CMK (cell line): ENCODE measurements at places on chromosomes 13 and 19.

GRCh38 chr13:45537516-45537915 lies 72.8 kb downstream of the COG3 start:
- no peak for DNase-seq

- no peak for DNase-seq
Observed at GRCh38 chr19:42512743-42513304, 15.5 kb downstream of the CEACAM1 start.

GRCh38 chr19:1093811-1094553 lies 1.2 kb downstream of the POLR2E start:
- DNase-seq = no peak

DNA sequence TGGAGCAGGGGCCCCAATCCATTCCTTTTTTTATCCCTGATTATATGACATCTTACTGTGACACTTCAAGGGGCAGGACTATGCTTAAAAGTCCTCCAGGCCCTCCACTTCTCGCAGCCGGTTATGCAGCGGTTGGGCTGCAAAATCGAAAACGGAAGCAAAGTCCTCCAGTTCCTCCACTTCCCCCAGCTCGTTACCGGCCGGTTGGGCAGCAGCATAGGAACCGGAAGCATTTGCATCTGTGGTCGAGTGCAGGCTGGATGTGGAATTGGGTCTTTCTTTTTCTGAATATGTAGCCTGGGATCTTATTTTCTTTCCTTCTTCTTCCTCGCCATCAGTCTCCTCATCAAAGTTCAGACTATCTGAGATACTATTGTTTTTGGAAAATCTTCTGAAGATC lies 46.1 kb downstream of the OXGR1 start:
- DNase-seq = no peak

- no peak for DNase-seq
Observed at GRCh38 chr19:17765069-17765618, 13.9 kb downstream of the FCHO1 start.

GRCh38 chr19:5109560-5109959 lies 140.6 kb downstream of the KDM4B start:
- DNase-seq = no peak

- no peak for DNase-seq
Observed at GRCh38 chr13:25372284-25373081, 709 bp downstream of the ATP8A2 start.

DNA sequence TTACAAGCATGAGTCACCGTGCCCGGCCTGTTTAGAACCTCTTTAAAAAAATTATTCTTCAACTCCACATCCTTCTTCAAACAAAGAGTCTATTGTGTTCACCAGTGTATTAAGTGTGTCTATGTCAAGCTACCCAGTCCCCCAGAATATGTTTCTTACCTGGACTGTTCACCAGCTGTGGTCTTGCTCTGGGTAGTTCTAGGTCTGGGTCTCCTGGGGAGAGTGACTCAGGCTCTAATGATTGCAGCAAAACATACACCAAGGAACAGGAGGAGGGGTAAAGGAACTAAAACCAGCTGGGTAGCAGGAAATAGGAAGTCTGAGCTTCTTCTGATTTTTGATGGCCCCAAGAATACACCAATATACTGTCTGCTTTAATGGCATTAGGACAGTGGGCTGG lies at the start of gene FPR1:
Gene FPR1 (minus strand): TSS at position 224 of the 400 bp plus-strand sequence. CDS start 4,884 bp downstream, outside the sequence.
- DNase-seq = no peak

GRCh38 chr19:5927441-5927821 lies 13.4 kb downstream of the CAPS start:
- DNase-seq = no peak

- DNase-seq = no peak
Observed at GRCh38 chr19:35938282-35939224, 2.4 kb downstream of the LRFN3 start.

DNA sequence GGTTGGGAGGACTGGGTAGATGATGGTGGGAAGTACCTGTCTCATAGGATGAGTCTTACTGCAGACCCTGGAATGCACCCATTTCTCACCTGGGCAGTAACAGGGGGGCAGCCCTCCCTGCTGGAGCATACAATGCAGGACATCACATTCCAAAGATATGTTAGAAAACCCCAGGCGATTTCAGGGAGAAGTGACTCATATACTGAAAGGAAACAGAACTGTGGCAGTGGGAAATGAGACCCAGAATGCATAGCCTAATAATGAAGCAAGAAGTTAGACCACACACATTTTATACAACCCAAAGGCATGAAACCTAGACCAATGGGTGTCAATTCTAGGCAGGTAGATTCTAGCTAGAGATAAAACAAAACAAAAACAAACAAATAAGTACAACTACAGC lies 402.7 kb downstream of the IRS2 start:
- DNase-seq = no peak

DNA sequence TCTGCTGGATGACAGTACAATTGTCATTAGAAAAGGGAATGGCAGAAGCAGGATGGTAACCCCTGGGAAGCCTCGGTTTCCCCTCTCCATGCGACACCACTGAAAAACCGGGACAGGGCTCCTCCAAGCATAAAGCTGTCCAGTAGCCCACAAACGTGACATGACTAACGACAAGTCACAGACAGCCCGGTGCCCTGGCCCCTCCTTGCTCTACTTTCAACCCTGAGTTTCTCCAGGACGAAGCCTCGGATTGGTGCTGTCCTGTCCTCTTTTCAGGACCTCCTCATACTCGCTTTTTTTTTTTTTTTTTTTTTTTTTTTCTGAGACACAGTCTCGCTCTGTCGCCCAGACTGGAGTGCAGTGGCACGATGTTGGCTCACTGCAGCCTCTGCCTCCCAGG lies 16.3 kb downstream of the DPP9 start:
- no peak for DNase-seq

GRCh38 chr19:52992109-52993004 lies 21.4 kb upstream of the ERVV-1 start:
- DNase-seq = no peak

- DNase-seq = peak; percentile 22
Observed at GRCh38 chr13:99265821-99266426, 7.7 kb upstream of the GPR18 start.

DNA sequence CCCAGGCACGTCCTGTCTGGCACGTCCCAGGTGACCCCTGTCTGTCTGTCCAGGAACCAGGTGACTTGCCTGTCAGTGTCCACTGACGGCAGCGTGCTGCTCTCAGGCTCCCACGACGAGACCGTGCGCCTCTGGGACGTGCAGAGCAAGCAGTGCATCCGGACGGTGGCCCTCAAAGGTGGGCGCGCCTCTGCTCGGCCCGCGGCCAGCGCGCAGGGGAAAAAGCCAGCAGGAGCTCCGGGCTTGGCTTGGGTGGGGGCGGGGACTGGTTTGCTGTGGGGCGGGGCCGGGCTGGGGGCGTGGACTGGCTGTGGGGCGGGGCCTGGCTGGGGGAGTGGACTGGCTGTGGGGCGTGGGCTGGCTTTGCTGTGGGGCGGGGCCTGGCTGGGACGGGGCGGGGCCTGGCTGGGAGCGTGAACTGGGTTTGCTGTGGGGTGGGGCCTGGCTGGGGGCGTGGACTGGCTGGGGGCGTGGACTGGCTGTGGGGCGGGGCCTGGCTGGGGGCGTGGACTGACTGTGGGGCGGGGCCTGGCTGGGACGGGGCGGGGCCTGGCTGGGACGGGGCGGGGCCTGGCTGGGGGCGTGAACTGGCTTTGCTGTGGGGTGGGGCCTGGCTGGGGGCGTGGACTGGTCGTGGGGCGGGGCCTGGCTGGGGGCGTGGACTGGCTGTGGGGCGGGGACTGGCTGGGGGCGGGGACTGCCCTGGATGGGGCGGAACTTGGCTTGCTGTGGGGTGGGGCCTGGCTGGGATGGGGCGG lies 7.2 kb downstream of the WDR18 start:
- peak; percentile 39 for DNase-seq

GRCh38 chr13:19634256-19634740 lies 839 bp downstream of the MPHOSPH8 start:
- no peak for DNase-seq

DNA sequence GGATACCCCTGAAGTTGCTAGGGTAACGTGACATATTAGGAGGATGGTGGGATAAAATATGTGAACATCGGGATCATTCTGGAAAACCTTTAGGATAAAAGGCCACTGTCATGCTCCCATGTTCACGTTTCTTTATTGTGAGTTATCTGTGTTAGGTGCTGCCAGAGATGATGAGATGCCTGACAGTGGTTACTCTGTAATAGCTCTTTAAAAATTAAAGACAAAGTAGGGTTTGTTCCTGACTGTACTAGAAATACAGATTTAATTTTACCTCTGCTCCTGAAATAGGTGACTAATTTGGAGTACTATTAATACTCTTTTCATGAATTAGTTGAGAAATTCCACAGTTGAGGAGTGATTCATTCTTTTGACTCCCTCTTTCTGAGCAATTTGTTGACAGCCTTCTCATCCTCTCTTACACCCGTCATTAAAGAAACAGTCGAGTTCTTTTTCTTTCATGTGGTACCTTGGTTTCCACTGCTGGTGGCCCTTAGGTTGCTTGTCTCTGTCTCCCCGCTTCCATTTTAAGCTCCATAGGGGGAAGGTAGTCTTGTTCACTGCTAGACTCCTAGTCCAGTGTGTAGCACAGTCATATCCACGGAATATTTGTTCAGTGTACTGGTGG lies 28.4 kb downstream of the SAE1 start:
- no peak for DNase-seq

GRCh38 chr19:10270180-10270615 lies 722 bp upstream of the ICAM1 start:
- peak; percentile 94 for DNase-seq

DNA sequence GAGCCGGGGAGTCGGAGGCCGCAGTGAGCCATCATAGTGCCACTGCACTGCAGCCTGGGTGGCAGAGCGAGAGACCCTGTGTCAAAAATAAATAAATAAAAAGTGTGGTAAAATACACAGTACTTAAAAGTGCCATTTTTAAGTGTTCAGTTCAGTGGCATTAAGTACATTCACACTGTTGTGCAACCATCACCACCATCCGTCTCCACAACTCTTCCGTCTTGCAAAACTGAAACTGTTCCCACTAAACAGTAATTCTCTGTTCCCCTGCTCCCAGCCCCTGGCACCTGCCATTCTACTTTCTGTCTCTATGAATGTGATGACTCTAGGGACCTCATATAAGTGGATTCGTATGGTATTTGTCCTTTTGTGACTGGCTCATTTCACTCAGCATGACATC lies 13.3 kb downstream of the SLC25A42 start:
- DNase-seq = no peak

DNA sequence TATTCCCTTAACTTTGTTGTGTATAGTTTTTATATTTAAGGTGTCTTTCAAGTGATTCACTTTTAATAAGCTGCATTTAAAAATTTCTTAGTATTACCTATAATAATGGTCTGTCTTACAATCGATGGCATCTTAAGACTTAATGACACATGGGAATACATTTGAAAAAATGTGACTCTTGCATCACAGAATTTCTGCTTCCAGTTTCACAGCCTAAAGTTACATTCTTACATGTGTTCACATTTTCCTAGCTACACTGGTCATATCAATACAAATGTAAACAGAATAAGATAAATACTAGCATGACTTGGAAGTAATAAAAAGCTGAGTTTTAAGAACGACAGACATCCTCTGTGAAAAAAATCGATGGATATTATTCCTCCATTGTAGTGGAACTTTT lies 1597.1 kb upstream of the MIR17HG start:
- no peak for DNase-seq

DNA sequence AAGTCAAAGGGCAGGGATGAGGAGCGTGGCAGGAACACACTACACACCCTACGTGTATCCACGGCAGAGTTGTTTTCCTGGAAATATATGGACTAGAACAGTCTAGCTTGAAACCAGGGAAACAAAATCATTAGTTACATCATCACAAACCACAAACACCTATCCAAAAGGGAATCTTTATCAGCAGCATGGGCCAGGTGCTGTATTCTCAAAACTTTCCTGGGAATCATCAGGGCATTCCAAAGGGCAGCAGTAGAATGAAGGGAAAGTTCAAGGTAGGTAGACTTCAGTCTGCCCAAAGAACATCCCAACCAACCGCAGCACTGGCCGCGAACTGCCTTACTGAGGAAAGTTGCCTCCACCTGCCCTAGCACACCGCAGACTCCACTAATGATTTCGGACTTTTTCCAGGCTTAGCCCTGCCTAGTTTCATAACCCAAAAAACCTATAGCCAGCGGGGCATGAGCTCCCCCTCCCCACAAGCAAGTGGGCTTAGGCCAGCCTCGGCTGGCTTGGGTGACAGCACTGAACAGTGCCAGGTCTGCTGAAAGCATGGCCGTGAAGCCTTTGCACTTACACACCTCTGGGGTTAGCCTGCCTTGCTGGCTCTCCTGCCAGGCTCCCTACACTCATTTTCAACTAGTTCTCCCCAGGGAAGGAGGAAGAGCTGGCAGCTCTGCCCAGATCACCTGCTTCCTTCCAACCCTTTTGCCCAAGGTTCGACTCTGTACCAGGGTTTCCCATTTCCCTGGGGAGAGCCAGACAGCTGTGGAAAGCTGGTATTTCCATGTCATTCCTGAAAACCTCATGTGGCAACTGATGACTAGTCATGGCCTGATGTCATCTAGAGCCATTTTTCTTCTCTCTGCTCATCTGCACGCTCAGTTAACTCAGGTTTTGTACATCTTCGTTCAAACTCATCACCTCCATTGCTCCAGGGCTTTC lies 77.3 kb upstream of the UBAC2 start:
- DNase-seq = no peak

GRCh38 chr13:111161601-111162600 lies 46.8 kb downstream of the ARHGEF7 start:
- no peak for DNase-seq
